Activated CD4-positive, CD25-positive, alpha-beta regulatory T cell treated with anti-CD3 and anti-CD28 coated beads, Interleukin-2, amount 50 U/mL, for 16 hours (primary cell): ENCODE measurements at places on chromosomes 6 and 20.

DNA sequence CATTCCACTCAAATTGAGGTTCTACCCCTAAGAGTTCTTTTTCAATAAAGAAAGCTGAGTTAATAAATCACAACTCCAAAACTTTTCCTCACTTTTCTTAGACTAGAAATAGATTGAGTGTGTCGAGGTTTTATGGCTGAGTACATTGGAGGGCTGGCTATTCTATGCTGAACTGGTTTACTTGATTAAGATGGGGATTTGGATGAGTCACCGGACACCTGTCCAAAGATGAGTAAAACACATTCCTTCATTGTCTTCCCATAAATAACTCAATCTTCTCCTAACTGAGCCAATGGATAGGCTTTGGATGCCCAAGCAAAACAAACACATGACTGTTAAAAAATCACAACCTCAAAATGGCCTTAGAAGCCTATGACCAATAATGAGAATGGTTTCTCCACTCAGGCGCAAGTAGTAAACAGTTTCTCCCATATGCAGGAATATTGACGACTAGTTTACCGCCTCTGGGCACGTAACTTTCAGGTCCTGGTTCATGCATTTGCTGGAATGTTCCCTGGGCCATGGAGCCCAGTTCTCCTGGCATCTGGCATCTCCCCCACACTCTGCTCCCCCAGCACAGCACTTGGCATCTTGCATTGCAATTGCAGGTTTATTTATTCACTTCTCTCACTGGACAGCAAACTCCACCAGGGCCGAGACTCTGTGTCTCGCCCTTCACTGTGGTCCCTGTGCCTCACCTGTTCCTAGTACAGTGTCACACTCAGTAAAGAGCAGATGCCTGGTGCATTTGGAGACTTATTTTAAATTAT is 43.9 kb downstream of the BCAS1 start:
- DNase-seq = no peak

DNA sequence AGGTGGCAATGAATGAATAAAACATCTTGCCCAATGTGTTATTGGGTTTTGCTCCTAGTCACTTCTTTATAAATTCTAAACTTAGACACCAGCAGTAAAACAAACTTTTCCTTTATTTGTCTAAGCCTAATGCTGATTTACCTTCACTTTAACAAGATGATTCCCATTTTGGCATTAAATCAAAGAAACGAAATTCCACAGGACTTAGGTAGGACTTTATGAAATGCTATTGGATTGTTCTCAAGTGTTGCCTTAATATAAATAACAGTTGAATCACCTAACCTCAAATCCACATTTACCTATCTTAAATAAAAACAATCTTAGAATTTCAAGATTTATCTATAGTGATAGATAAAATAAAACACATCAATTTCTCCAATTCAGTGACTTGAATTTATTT is 831.8 kb downstream of the EPHA7 start:
- DNase-seq = no peak

DNA sequence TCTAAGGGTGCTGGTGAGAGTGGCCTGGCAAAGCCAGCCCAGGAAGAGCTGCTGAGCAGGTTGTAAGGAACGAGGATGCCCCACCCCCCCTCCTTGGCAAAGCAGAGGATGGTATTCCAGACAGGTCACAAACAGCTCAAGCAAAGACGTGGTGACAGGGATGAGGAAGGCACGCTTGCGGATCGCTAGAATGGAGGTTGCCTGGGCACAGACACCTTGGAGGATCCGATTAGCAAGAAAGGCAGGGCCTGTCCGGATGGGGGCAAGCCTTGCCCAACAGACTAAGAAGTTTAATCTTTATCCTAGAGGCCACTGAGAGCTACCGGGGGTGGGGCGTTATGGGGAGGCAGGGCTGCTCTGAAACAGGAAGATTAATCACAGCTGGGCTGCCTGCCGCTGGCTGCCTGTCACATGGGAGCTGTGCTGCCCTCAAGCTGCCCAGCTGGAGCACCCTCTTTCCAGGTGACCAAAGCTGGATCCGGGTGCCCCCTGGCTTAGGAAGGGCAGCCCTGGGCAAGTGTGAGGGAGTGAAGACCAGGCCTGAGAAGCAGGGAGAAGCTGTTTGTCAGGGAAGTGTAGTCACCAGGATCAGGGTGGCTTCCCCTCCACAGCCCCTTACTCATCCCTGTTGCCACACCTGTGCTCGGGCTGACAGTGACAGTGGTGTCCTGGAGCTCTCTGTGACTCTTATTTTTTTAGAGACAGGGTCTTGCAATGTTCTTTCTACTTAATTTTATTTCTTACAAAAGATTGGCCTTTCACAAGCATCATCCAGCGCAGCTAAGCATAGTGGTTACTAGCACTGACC is 9.1 kb upstream of the MAPK13 start:
- peak; percentile 31 for DNase-seq

DNA sequence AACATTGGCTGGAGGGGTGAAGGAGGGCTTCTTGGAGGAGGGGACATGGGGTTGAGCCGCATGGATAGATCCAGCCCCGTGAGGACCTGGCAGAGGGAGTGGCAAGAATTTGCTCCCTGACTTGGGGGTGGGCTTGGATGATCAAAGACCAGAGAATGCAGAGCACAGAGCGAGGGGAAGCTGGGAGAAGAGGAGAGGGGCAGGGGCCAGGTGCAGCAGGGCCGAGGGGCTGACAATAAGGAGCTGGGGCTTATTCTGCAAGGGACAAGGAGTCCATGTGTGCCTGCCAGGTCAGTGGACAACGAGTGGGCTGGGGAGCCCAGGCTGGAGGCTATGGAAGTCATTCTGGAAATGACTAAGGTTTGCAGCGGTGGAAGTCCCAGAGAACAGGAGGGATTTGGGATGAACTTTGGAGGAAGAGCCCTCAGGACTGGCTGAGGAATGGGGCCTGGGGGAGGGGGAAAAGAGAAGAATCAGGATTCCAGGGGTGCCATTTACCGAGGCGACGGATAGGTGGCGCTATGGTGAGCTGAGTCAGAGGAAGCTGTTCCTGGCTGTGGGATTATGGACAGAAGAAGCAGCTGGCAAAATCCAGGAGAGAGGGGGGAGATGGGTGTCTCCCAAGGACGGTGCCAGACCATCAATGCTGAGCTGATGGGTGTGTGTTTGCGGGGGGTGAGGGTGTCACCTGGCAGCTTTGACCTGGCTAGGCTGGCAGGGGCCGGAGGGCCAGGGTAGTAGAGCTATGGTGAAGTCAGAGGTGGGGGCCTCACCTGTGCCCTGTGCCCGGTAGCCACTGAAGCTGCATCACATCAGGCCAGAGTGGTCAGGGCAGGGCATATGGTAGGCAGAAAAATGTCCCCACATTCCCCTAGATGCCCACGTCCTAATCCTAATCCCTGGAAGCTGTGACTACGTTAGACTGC is 7.8 kb downstream of the KCNG1 start:
- no peak for DNase-seq

DNA sequence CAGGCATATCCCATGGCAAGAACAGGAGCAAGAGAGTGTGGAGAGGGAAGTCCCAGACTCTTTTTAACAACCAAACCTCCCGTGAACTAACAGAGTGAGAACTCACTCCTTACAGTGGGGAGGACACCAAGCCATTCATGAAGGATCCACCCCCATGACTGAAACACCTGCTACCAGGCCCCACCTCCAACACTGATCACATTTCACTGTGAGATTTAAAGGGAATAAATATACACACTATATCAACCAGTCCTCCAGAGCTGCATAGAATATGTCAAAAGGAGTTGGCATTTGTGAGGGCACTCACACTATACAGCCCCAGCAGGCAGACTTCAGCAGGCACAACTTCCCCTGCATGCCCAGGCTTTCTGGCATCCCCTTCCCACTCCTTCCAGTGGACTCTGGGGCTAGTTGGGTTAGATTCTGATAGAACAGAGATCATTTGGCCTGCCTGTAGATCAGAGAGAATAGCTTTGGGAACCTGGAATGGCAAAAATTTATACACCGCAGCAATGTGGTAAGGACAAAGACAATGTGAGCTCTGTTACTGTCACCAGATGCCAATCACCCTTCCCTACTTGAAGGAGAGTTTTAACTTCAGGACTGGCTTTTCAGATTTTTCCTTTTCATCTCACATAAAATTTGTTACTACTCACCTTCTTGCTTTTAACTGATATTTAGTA is 25.2 kb upstream of the TENT5A start:
- DNase-seq = no peak
